Substantia nigra (tissue), 51 donors: ENCODE measurements at places on chromosomes 5 and 9.

GRCh38 chr9:78505546-78505945, 208.6 kb downstream of the PSAT1 start:
- no peak for DNase-seq

- no peak for DNase-seq
Observed at GRCh38 chr5:97425511-97425910, 242.5 kb upstream of the RIOK2 start.

- DNase-seq: no peak
Observed at GRCh38 chr5:82176115-82176814, 101.9 kb downstream of the RPS23 start.

GRCh38 chr5:53730943-53731342, 170.5 kb downstream of the NDUFS4 start:
- no peak for DNase-seq

DNA sequence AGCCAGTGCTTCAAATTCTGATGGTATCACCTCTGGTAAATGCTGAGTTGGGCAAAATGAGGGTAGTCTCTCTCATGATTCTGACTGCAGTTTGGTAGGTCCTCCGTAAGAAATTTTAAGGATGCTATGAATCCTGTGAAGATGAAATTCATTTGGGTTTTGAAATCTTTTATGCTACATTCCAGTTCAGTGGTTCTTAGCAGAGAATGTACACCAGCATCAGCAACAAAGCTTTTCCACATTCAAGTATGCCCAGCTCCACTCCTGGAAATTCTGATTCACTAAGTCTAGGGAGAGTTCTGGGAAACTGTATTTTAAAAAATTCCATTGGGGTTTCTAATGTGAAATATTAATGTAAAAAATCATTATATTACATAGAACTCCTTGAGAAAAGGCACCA, 33.6 kb upstream of the ACOT12 start:
- DNase-seq: no peak

- DNase-seq: no peak
Observed at GRCh38 chr5:121979691-121980090, 17.9 kb downstream of the SRFBP1 start.

- no peak for DNase-seq
Observed at GRCh38 chr5:77144837-77145139, 57.7 kb upstream of the ZBED3 start.

DNA sequence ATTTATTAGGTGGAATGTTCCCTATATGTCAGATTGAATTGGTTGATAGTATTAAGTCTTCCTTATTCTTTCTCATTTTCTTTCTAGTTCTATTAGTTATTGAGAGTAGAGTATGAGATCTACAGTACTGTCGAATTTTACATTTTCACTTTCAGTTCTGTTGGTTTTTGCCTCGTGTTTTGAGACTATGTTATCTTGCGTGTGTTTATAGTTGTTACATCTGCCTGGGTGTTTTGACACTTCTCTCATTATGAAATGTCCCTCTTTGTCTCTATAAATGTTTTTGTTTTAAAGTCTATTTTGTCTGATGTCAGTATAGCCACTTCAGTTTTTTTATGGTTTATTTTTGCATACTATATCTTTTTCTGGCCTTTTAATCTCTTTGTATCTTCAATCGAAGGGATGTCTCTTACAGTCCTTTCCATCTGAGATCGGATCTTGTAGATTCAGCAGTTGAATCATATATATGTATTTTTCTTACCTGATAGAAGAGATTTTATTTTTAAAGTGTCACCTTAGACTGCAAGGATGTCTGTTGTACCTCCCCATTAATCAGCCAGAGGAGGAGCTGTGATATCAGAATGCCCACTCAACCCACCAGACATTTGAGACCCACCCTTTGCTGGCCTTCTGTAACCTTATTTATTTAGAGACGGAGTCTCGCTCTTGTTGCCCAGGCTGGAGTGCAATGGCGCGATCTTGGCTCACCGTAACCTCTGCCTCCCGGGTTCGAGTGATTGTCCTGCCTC, 20.7 kb downstream of the EHMT1 start:
- no peak for DNase-seq

DNA sequence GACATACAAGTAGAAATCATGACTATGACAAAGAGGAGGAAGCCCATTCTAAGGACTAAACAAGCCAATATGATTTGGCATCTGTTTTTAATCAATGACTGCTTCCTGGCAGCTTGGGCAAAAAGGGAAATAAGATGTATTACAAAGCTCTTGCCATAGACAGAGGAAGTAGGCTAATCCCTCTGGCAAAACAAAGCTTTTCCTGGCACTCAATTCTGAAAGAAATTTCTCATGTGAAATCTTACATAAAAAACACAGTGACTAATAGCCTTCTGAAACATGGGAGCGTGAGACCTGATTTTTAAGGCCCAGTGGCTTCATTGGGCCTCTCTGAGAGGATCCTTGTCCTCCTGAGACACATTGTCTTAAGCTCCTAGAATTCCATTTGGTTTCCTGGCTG, 93.6 kb downstream of the COL23A1 start:
- DNase-seq: no peak

GRCh38 chr9:131739959-131740648, at the start of gene RAPGEF1:
TSS of gene RAPGEF1 (minus strand) at chr9:131740076. CDS start at chr9:131739830, 246 bp downstream.
- DNase-seq: peak; percentile 66

DNA sequence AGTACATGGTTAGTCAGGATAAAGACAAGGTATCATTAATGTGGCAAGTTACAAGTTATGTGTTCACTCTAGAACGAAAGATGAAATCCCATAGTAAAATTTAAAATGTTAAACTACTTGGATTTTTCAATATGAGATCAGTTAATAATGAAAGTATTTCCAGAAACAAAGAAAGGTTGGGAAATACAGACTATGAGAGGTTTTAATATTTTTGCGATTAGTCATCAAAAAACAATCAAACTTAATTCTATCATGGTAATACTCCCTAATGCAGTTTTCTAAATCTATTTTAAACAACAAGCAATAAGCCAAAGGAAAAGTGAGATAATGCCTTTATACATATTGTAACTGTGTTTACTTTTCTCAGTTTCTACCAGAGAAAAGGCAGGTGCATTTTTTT, 10.6 kb downstream of the CDH12 start:
- DNase-seq: no peak

- DNase-seq: no peak
Observed at GRCh38 chr9:109416135-109416706, 81.9 kb downstream of the PTPN3 start.

DNA sequence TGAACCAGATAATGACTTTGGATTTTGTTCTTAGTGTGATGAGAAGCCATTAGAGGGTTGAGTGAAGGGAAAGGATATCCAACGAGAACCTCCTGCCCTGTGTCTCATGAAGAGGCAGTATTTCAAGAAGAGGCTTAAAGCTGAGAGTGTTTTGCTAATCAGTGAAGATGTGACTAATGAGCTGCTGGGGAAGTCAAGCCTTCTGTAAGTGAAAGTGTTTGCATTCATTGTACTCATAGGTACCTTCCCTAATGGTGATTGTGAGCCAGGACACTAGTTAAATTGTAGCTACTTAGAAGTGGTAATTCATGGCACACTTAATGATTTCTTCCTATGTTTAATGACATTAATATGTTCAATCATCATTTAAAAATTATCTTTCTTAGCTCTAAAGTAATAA, 23.7 kb downstream of the PIP5K1B start:
- no peak for DNase-seq

DNA sequence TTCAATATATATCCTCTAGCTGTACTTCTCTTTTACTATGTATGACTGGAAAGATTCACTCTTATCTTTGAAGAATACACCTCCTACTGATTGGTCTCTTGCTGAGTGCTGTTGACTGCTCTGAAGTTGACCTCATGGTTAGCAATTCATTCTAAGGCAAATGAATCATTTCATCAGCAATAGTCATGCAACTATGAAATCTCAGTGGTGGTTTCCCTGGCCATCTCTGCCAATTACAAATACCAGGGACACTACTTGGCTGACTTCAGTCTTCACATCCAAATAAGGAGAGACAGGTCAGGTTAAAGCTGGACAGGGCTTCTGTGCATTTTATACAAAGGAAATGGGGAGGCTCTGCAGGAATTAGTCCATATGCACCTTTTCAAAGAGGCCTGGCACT, 333.5 kb upstream of the ACTBL2 start:
- DNase-seq: no peak

DNA sequence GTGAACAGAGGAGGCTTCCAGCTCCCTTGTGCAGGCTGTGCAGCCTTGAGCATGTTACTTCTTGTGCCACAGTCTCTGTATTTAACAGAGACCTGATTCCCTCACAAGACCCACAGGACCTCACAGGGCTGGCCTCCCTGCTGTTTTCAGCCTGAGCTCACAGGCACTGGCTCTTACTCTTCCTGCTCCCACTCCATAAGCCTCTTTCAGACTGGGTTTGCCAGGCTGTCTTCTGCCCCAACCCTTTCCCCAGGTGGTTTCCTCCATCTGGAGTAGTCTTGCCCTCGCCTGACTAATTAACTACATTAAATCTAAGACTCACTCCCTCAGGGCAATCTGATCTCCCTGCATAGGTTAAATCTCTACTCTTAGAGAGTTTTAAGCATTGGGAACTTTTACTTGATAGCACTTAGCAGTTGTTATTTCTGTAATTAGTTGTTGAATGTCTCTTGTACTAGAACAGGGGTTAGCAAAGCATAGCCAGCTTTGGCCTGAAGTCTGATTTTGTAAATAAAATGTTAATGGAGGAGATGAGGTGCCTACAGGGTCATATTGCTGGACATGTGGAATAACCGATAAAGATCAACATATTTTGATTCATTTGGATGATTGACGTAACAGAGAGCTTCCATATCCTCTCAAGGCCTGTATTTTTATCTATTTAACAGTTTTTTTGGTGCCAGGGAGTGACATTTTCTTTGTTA, 28.6 kb upstream of the SPATA31E1 start:
- DNase-seq: no peak

GRCh38 chr9:117771136-117771535, 66.9 kb downstream of the TLR4 start:
- DNase-seq: no peak

DNA sequence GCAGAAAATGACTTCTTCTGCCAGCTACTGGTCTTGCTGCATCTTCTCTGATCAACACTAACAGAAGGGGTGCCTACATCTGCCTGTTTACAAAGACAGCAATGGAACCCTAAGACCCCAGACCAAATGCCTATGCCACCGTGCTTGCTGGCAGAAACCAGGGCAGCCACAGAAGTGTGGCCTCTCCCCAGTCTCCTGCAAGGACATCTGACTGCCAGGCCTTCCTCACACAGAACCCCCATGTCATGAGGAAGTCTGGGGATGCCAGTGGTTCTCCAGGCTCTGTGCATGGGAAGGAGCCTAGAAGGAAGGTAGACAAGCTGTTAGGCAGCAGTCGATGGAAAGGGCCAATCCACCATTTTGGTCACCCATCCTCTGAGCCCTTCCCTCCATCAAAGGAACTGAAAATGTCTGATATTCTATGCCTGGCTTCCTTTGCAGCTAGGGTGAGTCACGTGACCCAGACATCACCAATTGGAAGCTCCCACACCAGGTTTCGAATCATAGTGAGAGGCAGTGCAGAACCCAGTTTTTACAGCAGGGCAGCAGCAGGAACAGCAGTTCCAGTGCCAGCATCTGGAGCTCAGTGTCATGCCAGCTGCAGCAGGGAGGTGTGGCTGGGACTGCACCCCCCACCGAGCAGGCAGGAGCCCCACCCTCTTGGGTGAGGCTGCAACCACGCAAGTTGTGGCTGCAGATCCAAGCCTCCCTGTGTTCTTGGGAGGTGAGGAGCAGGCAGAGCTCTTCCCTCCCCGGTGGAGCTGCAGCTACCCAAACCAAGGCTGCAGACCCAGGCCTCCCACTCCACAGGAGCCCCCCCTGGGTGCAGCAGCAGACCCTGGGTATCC, 123.4 kb downstream of the OLFM1 start:
- no peak for DNase-seq

DNA sequence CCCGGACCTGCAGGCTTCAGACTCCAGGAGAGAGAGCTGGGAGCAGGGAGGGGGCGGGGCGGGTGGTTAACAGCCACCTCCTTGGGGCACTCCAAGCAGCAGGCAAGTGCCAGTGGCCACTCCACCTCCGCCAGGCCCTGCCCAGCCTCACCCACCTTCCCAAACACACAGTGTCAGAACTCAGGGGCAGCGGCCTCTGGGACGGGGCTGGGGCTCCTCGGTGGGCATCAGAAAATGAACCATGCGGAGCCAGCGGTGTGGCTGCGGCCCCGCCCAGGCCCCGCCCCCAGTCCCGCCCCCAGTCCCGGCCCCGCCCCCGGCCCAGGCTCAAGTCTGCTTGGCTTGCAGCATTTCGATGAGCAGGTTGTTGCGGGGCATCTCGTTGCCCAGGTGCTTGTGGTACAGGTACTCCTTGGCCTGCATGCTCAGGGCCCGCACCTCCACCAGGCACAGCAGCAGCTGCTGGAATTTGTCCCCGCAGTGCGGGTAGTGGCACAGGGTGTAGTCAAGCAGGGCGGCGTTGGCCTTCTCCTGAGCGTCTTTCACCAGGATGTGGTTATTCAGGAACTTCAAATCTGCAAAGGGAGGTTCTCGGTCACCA, 24.7 kb downstream of the NR5A1 start:
- DNase-seq: no peak

DNA sequence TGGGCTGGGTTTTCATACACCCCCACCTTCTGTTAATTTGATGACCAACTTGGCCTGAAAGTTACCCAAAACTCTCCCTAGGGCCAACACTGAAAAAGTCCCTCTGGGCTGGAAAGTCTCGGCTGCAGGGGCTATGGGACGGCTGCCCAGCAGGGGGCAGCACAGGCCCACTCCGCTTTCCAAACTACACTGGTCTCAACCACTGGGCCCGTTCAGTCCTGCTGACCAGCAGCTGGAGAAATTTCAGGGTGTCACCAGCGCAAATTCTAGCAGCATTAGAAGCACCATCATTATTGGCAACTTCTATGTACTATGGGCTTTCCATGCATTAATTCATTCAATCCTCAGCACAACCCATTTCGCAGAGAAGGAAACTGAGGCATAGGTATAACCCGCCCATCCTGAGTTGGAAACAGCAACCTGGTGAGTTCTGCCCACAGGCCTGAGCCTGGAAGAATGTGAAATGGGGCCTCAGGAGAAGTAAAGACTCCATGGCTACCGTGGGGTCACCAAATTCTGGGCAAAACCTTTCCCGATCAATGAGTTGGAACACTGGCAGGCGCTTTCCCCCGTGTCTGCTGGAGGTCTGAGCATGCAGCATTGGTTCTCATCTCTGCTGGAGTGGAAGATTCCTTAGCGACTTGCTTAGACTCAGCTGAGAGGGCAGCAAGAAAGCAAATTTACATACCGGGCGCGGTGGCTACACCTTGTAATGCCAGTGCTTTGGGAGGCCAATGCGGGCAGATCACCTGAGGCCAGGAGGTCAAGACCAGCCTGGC, 9.7 kb downstream of the ORM2 start:
- DNase-seq: peak; percentile 30

- no peak for DNase-seq
Observed at GRCh38 chr5:63805151-63805550, 157.1 kb downstream of the HTR1A start.

DNA sequence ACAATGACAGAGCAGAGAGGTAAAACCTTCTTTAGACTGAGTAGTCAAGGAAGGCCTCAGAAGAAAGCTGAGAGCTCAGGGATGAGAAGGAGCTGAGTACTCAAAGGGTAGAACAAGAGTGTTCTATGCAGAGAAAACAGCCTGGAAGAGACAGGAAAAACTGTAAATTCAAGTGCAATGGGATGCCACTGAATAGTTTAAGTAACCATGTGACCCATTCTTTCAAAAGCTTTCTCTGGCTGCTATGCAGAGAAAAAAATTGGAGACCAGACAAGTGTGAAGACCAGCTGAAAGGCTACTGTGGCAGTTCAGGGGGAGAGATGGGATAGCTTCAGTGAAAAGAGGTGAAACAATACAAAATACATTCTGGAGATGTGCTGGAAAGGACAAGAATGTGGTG, 61.3 kb upstream of the RNF38 start:
- no peak for DNase-seq
